ENCODE measurements at places on chromosomes 16 and 17.
A peak's percentile ranks its signal among the peaks of the same experiment; 100 is the strongest.

- DNase-seq, result no peak
Observed at GRCh38 chr17:58193641-58194255, 1.2 kb downstream of the EPX start.

GRCh38 chr16:17026600-17027242, 444.0 kb downstream of the XYLT1 start:
- no peak for DNase-seq

DNA sequence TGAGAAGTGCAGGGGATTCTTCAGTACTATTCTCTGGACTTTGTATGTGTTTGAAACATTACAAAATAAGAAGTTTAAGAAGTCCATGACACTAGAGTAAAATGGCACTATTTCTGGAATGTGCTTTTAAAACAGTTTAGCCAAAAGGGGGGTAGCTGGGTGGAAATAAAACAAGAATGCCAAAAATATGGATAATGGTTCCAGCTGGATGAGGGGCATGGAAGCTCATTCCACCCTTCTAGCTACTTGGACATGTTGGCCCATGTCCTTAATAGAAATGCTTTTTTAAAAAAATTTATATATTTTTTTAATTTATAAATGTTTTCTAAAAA, 13.1 kb downstream of the ZC3H7A start:
- no peak for DNase-seq

- DNase-seq, result peak; percentile 99
Observed at GRCh38 chr17:68457539-68458259, 403 bp upstream of the WIPI1 start.

- no peak for DNase-seq
Observed at GRCh38 chr17:75909051-75909811, 4.5 kb upstream of the MRPL38 start.

GRCh38 chr16:11205754-11206581, 50.0 kb downstream of the SOCS1 start:
- peak; percentile 68 for DNase-seq

- DNase-seq, result no peak
Observed at GRCh38 chr16:15993946-15994665, 44.7 kb downstream of the ABCC1 start.

DNA sequence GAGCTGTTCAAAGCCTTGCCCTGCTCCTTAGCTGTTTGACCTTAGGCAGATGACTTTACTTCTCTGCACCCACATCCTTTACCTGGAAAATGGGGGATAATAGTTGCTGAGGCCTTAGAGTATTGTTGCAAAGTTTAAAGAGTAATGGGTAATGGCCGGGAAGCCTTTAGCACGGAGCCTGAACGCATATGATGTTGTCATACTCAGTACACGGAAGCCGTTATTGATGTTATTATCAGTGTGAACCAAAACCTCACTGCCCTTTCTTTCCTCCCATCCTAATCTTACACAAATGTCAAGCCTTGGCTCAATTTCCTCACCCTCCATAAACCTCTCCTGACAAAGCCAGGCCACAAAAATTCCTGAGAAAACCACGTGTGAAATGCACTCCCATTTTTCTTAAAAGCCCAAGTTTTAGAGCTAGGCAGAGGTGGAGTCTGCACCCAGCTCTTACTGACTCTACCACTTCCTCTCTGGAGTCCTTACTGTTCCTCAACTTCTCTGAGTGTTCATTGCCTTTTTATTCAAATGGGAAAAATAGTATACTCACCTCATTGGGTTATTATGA, 67.3 kb upstream of the CACNG3 start:
- DNase-seq, result no peak

DNA sequence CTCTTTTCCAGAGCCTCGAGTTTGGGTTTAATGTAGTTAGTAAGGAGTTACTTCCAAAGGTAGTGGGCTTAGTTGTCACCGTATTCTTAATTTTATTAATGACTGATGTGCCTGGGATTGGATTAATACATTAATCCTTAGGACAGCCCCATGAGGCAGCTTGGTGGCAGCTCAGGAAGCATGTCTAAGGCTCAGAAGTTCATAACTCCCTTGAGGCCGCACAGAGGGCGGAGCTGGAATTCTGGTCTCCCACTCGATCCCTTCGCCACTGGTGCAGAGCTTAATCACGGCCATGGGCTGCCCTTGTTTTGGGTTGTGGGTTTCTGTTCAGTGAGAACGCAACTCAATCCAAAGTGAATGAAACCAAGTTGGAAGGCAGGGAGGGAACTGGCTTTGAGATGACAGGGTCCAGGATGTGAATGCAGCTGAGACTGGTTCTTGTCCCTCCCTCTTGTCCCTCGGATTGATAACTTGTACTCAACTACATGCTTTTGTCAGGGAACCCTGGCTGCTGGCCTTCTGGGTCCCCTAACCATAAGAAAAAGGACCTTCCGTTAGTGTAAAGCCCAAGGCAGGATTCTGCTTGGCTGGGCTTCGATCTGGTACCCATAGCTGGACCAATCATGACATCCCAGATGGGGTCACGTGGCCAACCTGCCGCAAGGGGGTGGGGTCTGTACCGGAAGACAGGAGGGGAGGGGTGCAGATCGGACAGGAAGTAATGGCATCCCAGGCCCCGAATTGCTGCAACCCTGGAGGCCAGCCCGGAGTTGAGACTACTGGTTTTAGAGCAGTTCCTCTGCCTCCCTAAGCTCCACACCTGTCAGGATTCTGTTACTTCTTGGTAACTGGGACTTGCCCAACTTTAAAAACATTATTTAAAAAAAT, 45.4 kb downstream of the SNX20 start:
- DNase-seq, result no peak

- no peak for DNase-seq
Observed at GRCh38 chr17:38908676-38909181, 16.7 kb upstream of the LASP1NB start.

DNA sequence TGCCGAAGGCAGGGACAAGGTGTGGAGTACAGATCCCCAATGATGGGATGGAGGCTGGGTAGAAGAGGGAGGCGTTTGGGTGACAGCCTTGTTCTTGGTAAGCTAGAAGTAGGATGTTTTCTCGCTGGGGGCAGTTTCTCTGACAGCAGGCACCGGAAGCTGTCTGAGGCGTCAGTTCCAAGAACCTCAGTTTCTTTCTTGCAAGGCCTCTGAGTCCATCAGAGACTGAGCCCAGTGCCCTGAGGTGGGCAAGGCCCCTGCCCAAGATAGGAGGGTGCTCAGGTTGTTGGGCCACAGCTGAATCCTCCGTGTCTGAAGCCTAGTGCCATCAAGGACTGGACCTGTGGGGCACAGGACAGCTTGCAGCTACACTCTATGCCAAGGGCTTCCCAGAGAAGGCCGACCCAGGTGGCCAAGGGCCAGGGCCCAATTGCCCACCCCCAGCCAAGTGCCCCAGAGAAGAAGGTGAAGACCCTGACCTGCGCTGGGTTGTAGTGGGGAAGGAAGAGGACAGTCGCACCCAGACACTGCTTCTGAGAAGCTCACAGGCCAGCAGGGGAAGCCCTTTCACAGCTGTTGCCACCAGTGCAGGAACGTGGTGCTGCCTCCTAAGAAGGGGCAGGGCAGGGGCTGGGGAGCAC, 13.1 kb downstream of the CYB5D2 start:
- no peak for DNase-seq

DNA sequence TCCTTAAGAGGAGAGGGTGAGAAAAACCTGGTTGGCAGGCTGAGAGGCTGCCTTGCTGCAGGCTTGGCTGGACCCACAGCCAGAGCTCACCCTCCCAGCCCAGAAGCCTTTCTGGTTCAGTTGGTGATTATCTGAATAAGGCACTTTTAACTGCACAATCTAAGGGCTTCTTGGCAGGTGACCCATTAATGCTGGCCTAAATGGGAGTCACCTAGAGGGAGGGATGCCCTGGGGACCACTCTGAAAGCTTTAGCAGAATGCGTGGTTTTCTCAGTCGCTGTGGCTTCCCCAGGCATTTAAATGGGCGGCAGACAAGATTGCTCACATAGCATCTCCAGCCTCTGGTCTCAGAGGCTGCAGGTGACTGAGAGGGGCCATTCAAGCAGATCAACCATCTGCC, 33.2 kb upstream of the SHISA9 start:
- DNase-seq, result no peak

DNA sequence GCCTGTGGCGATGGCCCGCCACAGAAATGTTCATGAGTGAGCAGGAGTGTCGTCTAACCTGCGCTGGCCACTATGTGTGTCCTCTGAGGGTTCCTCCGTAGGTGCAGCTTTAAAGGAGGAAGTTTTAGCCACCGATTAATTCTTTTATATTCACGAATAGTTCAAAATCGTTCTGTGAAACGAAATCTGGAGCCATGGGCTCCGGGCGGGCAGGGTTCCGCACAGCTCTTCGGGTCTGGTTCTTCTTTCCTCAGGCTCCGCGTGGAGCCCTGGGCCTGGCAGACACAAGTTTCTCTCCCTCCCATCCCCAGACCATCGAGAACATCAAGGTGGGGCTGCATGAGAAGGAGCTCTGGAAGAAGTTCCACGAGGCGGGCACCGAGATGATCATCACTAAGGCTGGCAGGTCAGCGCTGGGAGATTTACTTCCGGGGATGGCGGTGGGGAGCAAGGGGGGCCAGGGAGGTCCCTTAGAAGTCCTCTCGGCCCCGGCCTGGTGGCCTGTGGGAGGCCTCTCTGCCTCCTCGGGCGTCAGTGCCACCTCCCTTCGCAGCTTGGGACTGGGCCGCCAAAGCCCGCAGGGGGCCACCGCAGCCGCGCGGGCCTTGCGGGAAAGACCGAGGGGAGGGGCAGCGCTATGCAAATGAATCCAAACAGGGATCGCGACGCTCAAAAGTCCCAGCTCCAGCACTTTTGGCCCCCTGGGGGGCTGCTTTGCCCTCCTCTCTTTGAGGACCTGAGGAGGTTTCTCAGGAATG, 5.2 kb downstream of the TBX4 start:
- DNase-seq, result no peak

- peak; percentile 59 for DNase-seq
Observed at GRCh38 chr16:8885674-8886592, 3.8 kb downstream of the LITAFD start.

- DNase-seq, result peak; percentile 33
Observed at GRCh38 chr17:40069751-40070708, 7.3 kb downstream of the THRA start.

DNA sequence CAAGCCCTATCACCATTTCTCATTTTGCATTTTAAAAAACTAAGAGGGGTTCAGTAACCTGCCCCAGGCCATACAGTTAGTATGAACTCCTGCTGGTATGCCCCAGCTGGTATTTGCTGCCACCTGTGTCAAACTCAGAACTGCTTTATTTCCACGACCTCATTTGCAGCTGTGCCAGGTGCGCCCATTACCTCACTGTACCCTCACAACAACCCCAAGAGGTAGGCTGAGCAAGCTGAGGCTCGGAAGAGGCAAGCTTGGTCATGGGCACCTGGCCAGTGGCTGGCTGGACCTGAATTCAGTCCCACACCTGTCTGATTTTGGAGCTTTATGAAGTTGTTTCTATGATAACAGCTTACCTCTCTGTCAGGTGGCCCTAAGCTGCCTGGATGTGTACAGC, 7.6 kb downstream of the EPN2 start:
- no peak for DNase-seq

DNA sequence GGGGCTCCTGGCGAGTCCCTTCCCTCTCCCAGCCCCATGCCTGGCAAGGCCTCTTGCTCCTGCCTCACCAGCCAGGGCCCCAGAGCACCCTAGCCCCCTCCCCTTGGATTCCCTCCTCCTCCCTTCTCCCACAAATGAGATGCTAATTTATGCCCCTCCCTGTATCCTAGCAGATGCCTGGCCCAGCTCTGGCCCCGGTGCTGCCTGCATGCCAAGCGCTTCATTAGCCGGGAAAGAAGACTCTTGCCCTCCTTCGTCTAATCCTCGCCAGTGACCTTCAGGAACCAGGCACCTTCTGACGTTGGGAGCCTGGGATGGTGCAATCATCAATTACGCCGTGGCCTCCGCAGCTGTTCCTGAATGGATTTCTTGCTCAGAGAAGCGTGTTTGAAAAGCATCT, 127.8 kb downstream of the SDK2 start:
- DNase-seq, result no peak

DNA sequence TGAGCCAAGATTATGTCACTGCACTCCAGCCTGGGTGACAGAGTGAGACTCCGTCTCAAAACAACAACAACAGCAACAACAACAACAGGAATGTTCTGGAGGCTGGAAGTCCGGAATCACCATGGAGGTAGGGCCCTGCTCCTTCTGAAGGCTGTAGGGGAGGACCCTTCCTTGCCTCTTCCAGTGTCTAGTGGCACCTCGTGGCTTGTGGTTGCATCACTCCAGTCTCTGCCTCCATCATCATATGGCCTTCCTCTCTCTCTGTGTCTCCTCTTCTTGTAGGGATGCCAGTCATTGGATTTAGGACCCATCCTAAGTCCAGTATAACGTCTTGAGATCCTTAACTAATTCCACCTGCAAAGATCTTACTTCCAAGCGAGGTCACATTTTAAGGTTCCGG, 14.0 kb downstream of the NAGPA start:
- DNase-seq, result no peak

- no peak for DNase-seq
Observed at GRCh38 chr16:85891033-85891775, 7.8 kb upstream of the IRF8 start.

DNA sequence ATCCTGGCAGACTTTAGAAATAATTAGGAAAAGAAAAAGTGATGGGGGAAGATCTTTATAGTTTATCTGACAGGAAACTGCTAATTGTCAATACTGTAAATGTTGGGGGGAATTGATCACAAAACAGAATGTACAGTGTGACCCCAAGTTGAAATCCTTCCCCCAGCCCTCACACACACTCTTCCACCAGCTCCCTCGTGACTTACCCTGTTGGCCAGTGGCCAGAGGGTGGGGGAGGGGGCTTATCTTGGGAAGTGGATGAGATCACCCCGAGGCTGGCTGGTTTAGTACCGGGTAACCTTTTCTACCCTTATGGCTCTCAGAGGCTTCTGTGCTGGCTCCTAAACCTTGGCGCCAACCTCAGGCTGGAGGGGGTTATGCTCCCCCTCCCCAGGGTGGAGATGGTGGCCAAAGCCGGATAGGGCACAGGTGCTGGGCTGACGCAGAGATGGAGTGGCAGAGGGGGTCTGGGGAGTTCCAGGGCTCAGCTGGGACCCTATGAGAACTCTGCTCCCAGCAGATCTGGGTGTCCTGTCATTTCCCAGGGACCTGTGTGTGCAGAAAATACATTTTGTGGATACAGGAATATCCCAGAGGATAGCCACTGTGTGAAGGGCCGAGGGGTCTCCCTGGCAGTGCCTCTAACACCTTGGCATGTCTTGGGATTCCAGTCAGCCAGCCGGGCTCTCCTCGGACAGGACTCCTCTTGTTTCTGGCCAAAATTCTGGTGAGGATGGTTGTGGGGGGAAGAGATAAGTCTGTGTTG, 18.6 kb downstream of the CDH16 start:
- peak; percentile 92 for DNase-seq

GRCh38 chr16:57303021-57303909, 18.8 kb upstream of the PLLP start:
- DNase-seq, result no peak

GRCh38 chr16:6611535-6611934, 721.1 kb upstream of the RBFOX1 start:
- DNase-seq, result no peak

DNA sequence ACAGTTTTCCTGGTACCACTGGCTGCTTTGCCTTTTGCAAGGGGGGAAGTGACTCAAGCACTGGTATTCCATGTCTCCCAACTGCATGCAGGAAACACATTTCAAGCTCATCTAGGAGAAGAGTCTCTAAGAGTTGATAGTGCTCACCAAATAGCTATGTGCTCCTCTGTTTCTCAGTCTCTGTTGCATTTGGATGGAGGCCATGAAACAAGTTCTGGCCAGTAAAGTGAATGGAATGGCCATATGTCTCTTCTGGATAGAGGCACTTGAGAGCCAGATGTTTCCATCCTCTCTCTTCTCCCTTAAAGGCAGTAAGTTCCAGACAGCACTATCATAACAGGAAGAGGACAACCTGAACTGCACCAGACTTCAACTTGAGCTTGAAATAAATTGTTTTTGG, 60.6 kb downstream of the C16orf82 start:
- DNase-seq, result peak; percentile 17

GRCh38 chr17:57919918-57920317, 35.3 kb downstream of the CUEDC1 start:
- DNase-seq, result no peak
